Hepatic stellate cell (primary cell): ENCODE measurements at places on chromosomes 1 and 21.
A peak's percentile ranks its signal among the peaks of the same experiment; 100 is the strongest.

DNA sequence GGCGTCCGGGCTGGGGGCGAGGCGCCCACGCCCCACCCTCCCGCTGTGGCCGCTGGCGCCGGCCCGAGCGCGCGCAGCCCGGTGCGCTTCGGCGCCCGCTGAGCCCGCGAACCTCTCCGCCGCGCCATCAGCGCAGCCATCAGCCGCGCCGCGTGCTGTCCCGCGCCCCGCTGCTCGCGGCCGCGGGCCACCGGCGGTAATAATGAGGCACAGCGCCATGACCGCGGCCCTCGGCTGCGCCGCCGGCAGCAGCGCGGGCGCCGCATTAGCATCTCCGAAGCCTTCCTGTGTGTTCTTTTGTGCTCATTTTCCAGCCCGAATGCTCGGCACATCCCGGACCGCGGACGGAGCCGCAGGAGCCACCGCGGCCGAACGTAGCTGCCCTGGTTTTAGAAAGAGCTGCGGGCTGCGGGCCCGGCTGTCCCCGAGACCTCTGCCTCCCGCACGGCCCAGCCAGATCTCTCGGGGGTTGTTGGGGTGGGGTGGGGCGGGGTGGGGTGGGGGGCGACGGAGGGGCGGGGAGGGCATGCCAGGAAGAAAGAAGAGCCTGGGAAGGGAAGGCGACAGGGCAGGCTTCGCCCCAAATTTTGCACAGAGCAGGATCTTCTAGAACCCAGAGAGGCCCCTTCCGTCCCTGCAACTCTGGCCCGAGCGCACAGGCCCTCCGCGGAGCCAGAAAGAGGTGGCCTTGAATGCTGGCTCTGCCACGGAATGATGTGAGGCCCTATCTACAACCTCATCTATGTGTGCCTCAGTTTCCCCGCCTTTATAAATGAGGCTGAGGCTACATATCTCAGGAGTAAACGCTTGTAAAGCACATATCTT, 55.3 kb downstream of the RRAGC start:
- no peak for DNase-seq

GRCh38 chr1:159933347-159933746, 8.0 kb upstream of the TAGLN2 start:
- no peak for DNase-seq

DNA sequence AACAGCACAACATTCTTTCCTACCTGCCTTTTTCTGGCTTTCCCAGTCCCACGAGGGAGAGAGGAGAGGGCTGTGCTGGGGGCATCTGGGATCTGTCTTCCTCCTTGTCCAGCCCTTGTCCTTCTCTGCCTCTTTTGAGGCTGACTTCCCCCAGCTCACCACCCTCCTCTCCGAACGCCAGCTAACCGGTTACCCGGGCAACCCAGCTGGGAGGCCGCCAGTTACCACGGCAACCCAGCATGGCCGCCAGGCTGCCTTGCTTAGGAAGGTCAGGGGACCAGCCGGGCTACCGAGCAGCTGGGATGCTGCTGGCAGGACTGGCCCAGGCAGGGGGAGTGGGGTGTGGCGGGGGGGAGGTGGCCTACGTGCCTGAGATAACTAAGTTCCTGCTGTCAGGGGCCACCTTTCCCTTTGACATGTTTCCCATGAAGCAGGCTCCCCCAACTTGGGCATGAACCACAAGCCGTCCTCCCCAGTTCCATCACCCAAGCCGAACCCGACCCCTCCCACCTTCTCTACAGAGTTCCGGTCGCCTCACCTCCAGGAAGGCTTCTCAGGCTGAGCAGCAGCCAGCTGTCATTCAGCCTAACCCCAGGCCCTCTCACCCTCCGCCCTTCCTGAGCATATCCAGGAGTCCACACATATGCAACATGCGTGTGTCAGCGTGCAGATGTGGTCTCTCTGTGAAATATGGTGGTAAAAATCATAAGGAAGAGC, 8.7 kb downstream of the PLEKHA6 start:
- peak; percentile 86 for DNase-seq

- no peak for DNase-seq
These were observed 19.6 kb upstream of the EYA3 start for GRCh38 chr1:28108001-28108400.

DNA sequence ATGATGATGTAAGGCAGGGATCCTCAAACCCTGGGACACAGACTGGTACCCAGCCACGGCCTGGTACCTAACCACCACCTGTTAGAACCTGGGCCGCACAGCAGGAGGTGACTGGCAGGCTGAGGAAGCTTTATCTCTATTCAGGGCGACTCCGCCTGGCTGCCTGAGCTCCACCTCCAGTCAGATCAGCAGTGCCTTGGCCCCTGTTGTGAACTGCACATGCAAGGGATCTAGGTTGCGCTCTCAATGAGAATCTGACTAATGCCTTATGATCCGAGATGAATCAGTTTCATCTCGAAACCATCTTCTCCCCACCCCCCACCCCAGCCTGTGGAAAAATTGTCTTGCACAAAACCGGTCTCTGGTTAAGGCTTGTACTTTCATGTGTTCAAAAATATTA, 4.2 kb downstream of the RNPC3 start:
- DNase-seq = no peak

DNA sequence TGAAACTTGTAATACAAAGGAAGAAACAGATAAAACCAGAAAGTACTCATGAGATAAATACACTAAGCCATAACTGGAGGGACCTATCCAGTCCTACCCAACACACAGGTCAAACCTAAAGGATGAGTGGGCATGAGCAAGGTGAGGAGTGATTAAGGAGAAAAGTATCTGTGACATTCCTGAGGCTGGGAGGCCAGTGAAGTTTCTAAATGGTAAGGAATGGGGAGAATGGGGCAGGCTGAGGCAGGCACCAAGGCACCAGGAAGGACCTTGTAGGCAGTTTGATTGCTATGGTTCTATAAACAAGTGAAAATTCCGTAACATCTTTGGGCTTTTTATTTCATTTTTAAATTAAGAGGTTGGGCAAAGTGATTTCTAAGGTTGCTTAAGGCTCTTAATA, 10.4 kb downstream of the DDX59 start:
- DNase-seq = no peak

DNA sequence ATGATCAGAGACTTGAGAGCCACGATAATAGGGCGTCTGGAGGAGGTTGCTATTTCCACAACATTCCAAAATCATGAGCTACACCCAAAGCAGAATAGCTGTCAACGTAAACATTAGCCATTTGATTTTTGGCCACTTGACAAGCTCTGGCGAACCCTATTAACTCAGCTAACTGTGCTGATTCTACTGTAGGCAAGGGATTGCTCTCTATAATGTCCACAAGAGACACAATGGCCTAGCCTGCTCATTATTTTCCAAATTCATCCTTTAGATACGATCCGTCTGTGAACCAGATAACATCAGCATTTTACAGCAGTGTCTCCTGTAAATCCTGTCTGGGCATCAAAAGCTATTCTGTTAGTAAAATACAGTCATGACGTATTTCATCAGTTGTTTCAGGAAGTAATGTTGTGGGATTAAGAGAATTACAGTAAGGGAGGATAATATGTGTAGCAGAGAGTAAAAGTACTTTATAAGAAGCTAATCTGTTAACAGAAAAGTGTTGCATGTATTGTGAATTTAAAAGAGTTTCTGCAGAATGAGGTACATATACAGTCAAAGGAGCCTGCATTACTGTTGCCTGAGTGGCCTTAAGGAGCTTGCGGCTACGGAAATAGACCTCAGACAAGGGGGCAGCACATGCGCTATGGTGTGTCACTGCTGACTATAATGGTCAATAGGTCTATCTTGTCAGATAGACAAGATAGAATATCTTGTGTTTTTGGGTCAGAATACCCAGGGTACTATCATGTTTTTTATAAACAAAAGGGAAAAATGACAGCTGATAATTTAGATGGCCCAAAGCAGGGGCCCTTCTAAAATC, 44.9 kb upstream of the TINAGL1 start:
- DNase-seq = no peak
